Effector CD4-positive, alpha-beta T cell (primary cell): ENCODE measurements at places on chromosomes 16 and 17.
A peak's percentile ranks its signal among the peaks of the same experiment; 100 is the strongest.

DNA sequence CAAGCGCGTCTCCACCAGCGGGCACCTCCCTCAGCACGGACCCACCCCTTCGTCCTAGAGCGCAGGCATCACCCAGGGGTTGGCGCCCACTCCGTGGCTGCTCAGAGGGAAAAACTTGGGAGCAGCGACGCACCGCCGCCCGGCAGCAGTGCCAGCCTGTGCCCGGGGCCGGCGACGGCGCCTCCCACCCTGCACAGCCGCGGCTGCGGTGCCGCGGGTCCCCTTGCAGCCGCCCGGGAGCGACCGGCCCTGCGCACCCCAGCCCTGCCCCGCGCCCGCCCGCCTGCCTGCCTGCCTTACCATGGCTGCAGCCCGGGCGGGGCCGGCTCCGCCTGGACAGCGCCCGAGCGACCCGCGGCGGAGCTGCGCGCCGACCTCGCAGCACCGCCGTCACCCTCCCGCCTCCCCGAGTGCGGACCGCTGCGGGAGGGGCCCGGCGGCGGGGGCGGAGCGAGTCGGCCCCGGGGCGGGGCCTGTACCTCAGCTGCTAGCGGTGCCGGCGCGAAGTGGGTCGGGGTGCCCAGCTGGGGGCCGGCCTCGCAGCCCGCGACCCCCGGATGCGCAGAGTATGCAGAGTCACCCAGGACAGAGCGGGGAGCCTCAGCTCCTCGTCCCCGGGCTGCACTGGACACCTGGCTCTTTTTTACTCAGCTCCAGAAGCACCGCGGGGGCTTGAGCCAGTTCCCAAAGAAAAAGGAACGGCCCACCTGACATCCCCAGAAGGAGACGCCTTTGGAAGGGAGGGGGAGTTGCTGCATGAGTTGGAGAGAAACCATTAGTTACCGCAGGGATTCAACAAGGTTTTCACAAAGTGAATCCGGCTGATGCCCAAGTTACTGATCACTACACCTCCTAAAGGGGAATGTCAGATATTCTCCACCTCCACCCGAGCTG is 17.5 kb upstream of the MTMR4 start:
- peak; percentile 43 for DNase-seq

DNA sequence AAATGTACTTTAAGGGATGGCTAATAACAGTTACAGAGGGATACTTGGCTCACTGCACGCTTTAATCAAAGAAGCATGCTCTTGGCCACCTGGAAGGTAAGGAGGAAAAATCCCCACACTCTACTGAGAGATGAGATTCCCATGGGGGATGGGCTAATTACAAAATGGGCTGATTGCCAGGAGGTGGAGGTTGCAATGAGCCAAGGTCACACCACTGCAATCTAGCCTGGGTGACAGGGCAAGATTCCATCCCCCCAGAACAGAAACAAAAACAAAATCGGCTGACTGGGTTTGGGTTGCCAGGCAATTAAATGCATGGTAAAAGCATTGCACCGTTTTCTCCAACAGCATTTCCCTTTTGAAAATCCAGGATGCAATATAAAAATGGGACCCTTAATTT is 18.0 kb downstream of the N4BP1 start:
- no peak for DNase-seq

DNA sequence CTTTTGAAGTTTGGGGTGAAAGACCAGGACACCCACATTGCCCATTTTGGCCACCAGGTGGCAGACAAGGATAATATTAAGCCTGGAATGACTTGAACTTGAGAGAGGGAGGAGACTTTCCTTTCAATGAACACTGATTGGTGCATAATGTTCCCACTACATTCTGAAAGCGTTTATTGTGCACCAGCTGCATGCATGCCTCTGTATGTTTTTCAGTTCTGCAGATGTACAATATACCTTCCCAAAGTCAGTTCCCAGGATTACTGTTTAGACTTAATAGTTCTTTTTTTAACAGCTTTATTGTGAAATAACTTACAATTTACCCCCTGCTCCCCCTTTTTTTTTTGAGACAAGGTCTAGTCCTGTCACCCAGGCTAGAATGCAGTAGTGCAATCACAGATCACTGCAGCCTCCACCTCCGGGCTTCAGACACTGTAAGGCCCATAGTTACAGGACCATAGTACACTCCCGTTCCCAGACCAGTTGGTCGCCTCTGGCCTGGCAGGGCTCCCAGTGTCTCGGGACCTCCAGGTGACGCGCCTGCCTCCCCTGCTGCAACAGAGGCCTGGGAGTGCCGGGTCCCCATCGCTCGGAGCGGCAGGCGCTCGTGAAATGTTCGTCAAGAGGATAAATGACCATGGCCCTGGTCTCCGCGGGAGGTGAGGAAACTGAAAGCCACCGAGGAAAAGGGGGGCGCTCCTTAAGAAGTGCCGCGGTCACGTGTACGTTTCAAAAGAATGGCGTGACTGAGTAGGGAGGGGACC is 12.2 kb downstream of the CES2 start:
- DNase-seq = peak; percentile 80

- no peak for DNase-seq
Measured at GRCh38 chr16:63361032-63361624, 1324.9 kb upstream of the CDH8 start.

- DNase-seq = no peak
Measured at GRCh38 chr16:70548936-70549335, 25.3 kb downstream of the SF3B3 start.

- no peak for DNase-seq
Measured at GRCh38 chr16:56910654-56911539, 21.0 kb upstream of the HERPUD1 start.

DNA sequence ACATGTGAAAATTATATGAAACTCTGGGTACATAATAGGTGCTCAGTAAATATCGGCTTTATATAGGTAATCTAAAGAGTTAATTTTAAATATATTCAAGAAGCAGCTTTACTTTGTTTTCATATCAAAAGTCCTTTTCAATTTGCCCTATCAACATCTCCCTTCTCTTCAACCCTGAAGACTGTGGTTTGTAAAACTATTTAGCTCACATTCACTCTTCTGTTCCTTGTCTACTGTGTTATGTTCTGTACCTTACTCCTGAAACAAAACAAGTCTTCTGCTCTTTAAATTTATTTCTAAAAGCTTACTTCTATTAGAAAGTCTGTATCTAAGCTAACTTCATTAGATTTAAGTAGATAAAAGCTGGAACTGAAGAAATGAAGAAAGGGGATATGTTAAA is 301.7 kb upstream of the PMFBP1 start:
- no peak for DNase-seq

DNA sequence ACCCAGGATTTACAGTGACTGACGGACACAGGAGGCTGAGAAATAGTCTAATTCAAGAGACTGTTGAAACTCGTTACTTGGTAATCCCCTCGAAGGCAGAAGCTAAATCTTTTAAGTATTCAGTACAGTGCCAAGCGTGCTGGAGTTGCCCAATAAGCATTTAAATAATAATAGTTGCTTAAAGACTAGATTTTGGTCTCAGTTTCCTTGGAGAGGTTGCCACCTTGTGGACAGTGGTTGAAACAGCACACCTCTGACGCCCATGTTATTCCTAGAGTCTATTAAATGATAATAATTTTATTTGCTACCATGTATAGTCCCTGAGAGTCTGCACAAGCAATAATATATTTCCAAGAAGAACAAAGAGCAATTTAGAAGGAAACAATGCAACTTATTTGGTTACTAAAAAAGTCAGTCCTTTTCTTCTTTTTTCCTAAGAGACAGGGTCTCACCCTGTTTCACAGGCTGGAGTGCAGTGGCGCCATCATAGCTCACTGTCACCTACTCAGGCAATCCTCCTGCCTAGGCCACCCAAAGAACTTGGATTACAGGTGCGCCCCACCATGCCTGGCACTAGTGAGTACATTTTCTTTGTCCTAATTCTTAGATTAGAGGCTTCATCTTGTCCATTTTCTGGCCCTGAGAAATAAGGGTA is 138.0 kb upstream of the NUDT7 start:
- peak; percentile 19 for DNase-seq

- DNase-seq = peak; percentile 60
Measured at GRCh38 chr17:2796164-2797125, at the start of gene RAP1GAP2. TSS of gene RAP1GAP2 (plus strand) at chr17:2796438. CDS start at chr17:2796528, 90 bp downstream.

DNA sequence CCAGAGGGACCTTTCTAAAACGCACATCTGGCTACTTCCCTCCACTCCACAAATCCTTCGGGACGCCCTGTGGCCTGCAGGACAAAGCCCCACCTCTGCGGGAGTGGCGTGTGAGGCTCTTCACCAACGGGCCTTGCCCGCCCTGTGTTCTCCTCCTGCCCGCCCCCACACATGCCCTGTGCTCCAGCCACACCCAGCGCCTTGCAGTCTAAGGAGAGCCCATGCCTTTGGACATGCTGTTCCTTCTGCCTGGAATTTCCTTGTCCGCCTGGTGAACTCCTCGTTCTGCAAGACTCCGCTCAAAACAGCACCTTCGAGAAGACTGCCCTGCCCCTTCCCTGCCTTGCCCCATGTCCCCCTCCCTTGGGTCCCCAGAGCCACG is 7.4 kb downstream of the ELOB start:
- no peak for DNase-seq

DNA sequence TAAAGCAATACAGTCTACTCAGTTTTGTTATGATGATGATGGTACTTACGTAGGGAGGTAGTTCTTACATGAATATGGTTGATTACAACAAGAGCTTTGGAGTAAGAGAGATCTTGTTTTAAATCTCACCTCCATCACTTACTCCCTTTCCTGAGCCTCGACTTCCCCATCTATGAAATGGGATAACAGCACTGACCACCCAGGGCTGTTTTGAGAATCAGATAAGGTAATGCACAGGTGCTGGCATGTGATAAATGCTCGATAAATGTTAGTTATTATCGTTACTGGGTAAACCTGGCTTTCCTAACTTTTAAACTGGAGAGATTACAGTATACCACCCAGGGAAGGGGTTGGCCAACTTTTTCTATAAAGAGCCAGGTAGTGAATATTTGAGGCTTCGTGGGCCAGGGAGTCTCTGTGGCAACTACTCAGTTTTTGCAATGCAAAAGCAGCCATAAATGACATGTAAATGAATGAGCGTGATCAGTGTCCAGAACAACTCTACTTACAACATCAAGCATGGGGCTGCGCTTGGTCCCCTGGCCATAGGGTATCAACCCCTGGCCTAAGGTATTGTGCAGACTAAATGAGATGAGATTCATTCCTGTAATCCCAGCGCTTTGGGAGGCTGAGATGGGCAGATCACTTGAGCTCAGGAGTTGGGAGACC is 73.7 kb downstream of the BMERB1 start:
- no peak for DNase-seq

- no peak for DNase-seq
Measured at GRCh38 chr17:50359005-50359699, 13.2 kb downstream of the XYLT2 start.

DNA sequence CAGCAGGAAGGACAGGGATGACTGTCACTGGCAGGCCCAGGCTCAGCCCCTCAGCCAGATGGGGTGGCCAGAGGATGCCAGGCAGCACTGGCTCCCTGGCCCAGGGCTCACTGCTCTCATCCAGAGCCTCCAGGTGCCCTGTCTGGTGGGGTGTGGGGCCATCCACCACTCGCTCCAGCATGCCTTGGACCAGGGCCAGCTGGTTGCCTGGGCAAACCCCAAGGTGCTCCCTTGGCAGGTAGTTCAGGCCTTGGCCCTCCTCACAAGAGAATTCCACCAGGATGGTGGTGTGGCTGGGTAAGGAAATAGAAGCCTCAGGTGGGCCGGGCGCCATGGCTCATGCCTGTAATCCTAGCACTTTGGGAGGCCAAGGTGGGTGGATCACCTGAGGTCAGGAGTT is 29.4 kb downstream of the LGALS9 start:
- no peak for DNase-seq

- DNase-seq = no peak
Measured at GRCh38 chr17:64382061-64382583, 8.5 kb downstream of the PECAM1 start.
